ENCODE measurements at places on chromosomes 6 and 20. TPM values are rescaled to one million over a fixed set of nuclear protein-coding genes. Genes with fewer than 3 reads are reported as not detected.

DNA sequence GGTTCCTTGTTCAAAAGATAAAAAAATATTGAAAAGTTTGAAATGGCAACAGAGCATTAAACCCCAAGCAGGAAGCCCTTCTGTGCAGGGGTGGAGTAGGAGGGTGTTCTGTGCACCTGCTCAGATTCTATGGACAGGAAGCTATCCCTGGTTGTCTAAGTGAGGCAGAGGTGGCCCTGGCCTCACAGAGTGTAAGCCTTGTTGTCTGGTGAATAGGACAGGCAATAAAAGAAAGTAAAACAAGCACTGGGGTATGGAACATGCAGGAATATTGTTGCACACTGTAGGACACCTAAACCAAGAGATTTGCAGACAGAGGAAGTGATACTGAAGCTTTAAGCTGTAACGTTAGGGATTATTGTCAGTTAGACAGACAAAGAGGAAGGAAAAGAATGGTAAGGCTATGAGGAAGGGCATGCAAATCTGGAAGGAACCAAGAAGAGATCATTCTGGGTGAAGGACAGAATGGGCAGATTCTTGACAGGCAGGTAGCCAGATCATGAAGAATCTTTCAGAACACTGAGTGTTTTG lies 66.8 kb downstream of the TBC1D7 start:
- H3K27me3 ChIP-seq, result no peaks in the 10 kb centered on the region
- peaks cover 3% of the 10 kb centered on the region for H3K4me1 ChIP-seq
- no peak overlapping the region for H3K27ac ChIP-seq
- DNase-seq, result no peak

GRCh38 chr20:32457479-32457986 lies 99.4 kb downstream of the ASXL1 start:
- DNase-seq, result no peak
- no peaks in the 10 kb centered on the region for H3K36me3 ChIP-seq
- H3K27me3 ChIP-seq, result no peaks in the 10 kb centered on the region
- no peak overlapping the region for H3K4me3 ChIP-seq
- no peak overlapping the region for H3K27ac ChIP-seq

The RSPO3 gene
- total RNA-seq, result not detected

GRCh38 chr6:169380493-169380892 lies 126.8 kb upstream of the THBS2 start:
- no peak overlapping the region for H3K27ac ChIP-seq
- H3K4me1 ChIP-seq, result no peaks in the 10 kb centered on the region
- peaks cover 2% of the 10 kb centered on the region for H3K36me3 ChIP-seq
- H3K4me3 ChIP-seq, result no peak overlapping the region
- H3K27me3 ChIP-seq, result no peaks in the 10 kb centered on the region

The EDN3 gene
- not detected for total RNA-seq

GRCh38 chr6:113901482-113901881 lies 44.3 kb downstream of the MARCKS start:
- H3K4me1 ChIP-seq, result no peaks in the 10 kb centered on the region
- peaks cover 8% of the 10 kb centered on the region for H3K27me3 ChIP-seq
- no peak overlapping the region for H3K27ac ChIP-seq
- no peaks in the 10 kb centered on the region for H3K36me3 ChIP-seq
- no peak for DNase-seq
- H3K4me3 ChIP-seq, result no peak overlapping the region

DNA sequence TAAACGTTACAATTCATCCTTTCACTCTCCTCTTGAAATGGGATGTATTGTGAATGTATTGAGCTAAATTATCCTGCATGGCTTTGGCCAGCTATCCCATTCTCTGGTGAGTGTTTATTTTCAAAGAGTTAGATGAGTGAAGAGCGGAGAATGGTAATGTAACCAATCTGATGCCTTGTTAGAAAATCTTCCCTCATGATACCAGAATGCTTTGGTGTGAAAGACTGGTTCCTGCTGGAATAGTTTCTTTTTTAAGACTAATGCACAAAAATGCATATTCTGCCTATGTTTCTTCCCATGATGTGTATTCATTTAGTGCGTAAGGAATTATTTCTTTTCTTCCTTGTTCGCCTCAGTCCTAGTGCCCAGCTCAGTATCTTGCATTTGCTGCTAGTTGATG lies 506.7 kb downstream of the PRKN start:
- no peak overlapping the region for H3K27ac ChIP-seq
- DNase-seq, result no peak
- no peaks in the 10 kb centered on the region for H3K4me1 ChIP-seq

All from activated CD8-positive, alpha-beta memory T cell treated with anti-CD3 and anti-CD28 coated beads, Interleukin-2, amount 10 ng/mL, durations not matched to agents 7 days and 5 days (primary cell).